Glutamatergic neuron (in vitro differentiated cells): ENCODE measurements at places on chromosomes 11 and 22. TPM values are rescaled to one million over a fixed set of nuclear protein-coding genes. Genes with fewer than 3 reads are reported as not detected.

DNA sequence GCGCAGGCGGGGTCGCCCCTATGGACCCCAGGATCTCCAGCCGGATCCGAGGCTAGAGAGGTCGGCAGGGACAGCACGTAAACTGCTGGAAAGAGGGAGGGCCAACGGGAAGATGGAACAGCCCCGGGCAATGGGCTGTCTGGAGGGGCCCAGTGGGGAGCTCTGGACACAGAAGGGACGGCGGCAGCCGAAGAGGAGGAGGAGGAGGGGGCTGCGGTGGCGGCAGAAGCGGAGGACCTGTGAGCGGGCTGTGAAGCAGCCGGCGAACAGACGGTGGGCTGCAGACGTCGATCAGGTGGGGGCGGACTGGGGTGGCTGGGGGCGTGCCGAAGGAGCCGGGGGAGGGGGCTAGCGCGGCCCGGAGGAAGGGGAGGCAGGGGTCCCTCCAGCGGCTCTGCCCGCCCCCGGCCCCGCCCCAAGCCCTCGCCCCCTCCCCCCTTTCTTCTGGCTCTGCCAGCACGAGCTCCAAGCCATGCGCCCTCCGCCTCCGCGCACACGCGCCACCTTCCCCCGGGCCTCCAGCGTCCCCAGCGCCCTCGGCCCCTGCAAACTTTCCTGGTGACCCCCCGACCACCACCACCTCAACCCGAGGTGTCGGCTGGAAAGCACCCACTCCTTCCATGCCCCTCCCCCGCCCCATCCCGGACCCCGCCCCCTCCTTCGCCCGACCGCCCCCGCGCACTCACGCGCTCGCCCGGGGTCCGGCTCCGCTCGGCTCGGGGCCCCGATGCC, 432 bp downstream of the TNKS1BP1 start:
- peak; percentile 94 for DNase-seq

DNA sequence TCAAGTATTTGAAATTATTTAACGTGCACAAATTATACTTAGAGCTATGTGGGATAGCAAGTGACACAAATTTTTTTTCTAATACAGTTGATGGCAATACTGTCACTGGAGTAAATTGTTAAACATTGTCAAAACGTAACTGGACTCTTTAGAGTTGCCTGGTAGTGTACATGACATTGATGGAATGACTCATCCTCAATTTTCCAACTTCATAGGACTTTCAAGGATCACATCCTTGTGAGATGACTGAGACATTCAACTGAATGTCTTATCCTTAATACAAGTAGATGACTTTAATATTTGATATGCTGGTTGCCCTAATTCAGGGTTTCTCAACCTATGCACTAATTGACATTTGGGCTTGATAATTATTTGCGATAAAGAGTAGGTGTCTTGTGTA, 310.0 kb downstream of the SWAP70 start:
- DNase-seq = no peak

GRCh38 chr11:32105871-32106560, 15.1 kb downstream of the RCN1 start:
- no peak for DNase-seq

GRCh38 chr11:110026858-110027626, 66.2 kb upstream of the ZC3H12C start:
- DNase-seq = no peak

DNA sequence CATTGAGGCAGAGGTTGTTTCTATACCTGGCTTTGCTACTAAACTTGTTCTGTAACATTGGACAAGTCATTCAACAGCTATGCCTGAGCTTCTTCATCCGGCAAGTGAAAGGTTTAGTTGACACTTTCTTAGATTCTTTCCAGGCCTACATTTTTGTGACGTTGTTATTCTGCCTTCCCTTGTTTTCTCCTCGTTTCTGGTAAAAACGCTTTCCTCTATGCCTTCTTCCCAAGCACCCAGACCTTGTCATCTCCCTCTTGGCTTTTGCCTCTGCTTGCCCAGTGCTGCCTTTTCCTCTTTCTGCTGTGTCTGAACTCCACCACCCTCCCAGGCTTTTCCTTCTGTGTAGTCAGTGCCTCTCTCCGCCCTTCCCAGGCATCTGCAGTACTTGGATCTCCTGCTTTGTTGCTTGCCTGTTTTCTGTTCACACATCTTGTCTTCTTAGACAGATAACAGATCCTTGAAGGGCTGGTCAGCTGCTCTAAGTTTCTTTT, 1.4 kb upstream of the AMOTL1 start:
- no peak for DNase-seq

DNA sequence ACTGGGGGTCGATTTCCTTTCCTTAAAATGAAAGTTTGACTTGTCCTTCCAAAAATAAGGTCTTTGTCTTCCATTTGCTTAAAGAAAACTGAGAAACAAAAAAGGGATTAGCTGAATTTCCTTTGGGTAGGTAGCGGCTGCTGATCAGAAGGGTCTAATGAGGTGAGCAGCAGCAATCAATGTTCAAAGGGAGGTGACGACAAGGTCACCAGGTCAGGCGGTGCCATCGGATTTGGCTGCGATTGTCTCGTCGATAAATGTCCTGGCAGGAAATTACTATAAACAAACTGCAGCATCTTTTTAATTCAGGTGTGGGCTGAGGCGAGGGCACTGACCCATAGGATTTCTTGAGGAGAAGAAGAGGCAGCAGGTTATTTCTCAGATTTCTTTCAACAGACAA, 480.1 kb downstream of the NTM start:
- DNase-seq = no peak

- DNase-seq = no peak
These were observed 605.7 kb upstream of the LRRC4C start for GRCh38 chr11:42065199-42065598.

GRCh38 chr11:1569251-1569780, 2.8 kb downstream of the DUSP8 start:
- peak; percentile 45 for DNase-seq

- no peak for DNase-seq
These were observed 28.1 kb downstream of the ZNF214 start for GRCh38 chr11:6992026-6992425.

GRCh38 chr11:19800162-19800561, 87.5 kb downstream of the NAV2 start:
- DNase-seq = no peak

DNA sequence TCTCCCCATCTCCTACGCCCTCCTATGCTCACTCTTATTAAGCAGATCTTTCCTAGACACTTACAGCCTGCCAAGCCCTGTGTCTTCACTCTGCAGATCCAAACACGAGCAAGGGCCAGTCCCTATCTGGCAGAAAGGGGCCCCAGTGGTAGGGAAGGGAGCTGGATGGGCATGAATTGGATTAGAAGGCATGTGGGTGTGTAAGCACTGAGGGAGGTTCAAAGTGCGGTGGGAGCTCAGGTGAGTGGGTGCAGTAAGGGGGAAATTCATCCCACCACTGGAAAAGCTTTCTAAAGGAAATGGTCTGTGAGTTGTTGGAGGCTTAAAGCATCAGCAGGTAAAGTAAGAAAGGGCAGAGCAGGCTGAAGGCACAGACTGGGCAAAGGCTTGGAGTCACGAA, 5.5 kb downstream of the TMEM132A start:
- DNase-seq = no peak

GRCh38 chr22:20567371-20567847, 60.0 kb downstream of the MED15 start:
- DNase-seq = no peak

- peak; percentile 95 for DNase-seq
These were observed at the start of gene GRIK4 for GRCh38 chr11:120511116-120511819. TSS of gene GRIK4 (plus strand) at chr11:120511748. CDS start at chr11:120660319, 148,571 bp downstream.

DNA sequence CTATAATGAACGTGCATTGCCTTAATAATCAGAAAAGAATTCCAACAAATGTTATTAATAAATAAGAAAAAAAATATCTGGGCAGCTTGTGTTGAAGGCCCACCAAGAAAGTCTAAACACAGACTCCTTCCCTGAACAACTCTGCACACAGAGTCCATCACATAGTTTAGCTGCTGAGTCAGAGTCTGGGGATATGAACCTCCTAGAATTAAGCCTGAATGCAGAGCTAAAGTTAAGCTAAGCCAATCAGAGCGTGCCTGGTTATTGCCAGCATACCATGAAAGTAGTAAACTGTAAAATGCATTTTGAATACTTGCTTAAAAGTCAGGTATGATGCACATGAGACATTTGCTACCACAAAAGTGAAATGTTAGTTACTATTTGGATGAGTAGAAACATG, 25.6 kb upstream of the TENM4 start:
- no peak for DNase-seq

DNA sequence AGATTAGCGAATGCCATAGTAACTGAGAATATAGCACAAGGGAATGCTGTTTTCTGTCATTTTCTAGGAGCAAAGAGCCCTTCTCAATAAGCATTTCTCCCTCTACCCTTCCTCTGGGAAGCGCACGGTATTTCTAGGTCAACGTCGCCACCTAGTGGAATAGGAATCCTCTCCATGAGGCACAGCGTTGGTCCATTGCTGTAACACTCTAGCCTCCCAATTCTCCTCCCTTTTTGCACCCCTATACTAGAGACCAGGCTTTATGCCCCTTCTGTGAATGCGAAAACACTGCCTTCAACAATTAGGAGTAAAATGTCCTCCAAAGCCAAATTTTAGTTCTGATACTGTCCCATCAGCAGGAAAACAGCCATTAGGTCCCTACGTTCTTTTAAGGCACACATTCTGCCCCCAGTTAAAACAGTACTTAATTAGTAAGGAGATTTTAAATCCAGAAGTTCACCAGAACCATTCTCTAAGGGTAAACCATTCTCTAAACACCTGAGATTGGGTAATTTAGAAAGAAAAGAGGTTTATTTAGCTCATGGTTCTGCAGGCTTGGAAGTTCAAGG, 12.8 kb upstream of the HYLS1 start:
- peak; percentile 65 for DNase-seq

- DNase-seq = peak; percentile 48
These were observed 978 bp downstream of the C11orf87 start for GRCh38 chr11:109422870-109423465.

ROBO4 gene
- total RNA-seq = not detected

SLC15A3 gene
- total RNA-seq = 4.4 TPM

SESN3 gene
- 213 TPM for total RNA-seq

GAL gene
- 37.6 TPM for total RNA-seq

SPON1 gene
- 0.81 TPM for total RNA-seq

HORMAD2 gene
- not detected for total RNA-seq

POLR2F gene
- 68.3 TPM for total RNA-seq

SHANK2 gene
- total RNA-seq = 23.0 TPM

GSTT2 gene
- total RNA-seq = 0.76 TPM

SLC22A25 gene
- not detected for total RNA-seq

MUC6 gene
- total RNA-seq = not detected
